Natural killer cell (primary cell): ENCODE measurements at places on chromosomes 7 and 10. TPM values are rescaled to one million over a fixed set of nuclear protein-coding genes. Genes with fewer than 3 reads are reported as not detected.
A peak's percentile ranks its signal among the peaks of the same experiment; 100 is the strongest.

DNA sequence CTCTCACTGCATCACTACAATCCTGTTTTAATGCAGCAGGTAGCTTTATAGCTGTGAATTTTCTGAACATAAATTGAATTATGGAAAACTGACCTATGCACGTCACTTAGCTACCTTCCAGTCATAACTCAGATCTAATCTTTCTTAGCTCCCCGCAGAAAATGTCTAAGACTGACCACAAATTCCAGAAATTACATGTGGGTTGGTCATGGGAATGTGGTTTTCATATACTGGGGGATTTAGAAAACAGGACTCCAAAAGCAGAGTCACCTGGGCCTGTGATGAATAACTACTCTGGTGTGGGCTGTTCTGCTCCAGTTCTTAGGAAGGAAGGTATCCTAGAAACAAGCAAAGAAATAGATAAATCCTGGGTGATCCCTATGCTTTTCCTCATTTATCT, 178.4 kb upstream of the LRRTM3 start:
- no peak for DNase-seq

DNA sequence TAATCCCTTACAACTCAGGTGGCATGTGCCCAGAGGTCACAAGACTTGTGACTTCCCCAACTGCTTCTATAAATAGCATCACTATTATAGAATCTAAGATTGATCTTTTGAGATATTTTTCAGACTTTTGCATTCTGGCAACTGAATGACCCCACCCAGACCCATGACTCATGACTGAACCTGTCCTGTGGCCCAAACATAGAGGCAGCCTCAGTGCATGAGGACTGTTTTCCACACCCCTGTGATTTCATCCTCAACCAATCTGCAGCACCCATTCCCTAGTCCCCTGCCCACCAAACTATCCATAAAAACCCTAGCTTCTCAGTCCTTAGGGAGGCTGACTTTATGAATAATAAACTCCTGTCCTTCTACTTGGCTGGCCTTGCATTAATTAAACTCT, 84.5 kb downstream of the MICU1 start:
- no peak for DNase-seq

- no peak for DNase-seq
Observed at GRCh38 chr7:45993621-45994020, 72.5 kb upstream of the IGFBP3 start.

GRCh38 chr7:101133621-101134398, 6.9 kb downstream of the SERPINE1 start:
- DNase-seq, result no peak

DNA sequence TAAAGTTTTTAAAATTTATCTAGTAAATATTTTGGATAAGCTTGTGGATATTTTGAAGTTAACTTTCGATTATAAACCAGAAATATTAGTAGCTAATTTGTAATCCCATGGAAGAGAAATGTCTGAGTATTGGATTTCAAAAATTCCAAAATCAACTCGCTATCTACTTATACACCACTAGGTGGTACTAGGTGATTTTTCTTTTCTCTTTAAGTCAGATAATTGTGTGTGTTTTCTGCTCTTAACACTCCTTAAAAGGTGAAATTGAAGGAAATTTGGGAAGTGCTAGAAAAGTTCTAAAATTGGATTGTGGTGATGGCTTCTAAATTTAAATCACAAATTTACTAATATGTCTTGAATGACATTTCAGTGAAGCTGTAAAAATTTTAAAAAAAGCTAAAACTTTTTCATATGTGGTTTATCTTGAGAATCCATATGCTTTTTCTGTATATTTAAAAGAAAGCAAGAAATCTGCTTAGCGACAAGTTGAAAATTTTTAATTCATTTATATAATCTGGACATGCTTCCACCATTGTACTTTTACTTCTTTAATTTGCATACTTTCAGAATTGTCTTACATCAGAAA, 90.2 kb downstream of the IPMK start:
- DNase-seq, result no peak

GRCh38 chr10:1747590-1748157, 10.3 kb upstream of the ADARB2 start:
- no peak for DNase-seq

DNA sequence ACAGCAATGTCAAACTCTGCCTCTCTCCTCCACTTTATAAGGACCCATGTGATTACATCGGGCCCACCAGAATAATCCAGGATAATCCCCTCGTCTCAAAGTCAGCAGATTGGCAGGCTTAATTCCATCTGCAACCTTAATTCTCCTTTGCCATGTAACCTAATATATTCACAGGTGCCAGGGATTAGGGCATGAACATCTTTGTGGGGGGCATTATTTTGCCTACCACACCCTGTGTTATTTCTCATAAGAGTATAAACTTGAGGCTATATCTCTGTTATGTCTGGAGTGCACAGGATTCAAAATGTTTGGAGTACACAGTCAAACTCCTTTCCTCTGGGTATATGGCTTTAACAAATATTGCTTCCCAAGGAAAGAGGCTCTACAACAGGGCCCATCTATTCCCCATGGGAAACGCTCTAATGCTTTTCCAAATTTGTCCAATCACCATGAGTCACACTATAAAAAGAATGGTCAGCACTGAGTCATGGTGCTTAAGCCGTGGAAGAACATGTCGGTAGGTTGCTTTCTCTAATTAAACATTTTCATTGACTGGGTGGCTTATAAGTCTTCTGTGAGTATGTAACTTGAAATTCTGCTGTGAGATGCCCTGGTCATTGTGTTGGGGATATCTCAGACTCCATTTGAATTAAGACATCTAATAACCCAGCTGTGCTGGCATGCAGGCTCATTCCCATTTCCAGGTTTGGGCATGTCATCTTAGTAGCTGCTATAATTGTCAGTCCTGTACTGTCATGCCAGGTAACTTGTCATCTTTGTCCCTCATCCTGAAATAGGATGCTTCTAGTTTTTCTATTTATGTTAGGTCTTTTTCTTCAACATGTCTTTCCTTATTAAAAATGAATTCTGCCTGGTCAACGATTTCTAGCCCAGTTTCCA, 11.5 kb upstream of the AKR1B10 start:
- no peak for DNase-seq

DNA sequence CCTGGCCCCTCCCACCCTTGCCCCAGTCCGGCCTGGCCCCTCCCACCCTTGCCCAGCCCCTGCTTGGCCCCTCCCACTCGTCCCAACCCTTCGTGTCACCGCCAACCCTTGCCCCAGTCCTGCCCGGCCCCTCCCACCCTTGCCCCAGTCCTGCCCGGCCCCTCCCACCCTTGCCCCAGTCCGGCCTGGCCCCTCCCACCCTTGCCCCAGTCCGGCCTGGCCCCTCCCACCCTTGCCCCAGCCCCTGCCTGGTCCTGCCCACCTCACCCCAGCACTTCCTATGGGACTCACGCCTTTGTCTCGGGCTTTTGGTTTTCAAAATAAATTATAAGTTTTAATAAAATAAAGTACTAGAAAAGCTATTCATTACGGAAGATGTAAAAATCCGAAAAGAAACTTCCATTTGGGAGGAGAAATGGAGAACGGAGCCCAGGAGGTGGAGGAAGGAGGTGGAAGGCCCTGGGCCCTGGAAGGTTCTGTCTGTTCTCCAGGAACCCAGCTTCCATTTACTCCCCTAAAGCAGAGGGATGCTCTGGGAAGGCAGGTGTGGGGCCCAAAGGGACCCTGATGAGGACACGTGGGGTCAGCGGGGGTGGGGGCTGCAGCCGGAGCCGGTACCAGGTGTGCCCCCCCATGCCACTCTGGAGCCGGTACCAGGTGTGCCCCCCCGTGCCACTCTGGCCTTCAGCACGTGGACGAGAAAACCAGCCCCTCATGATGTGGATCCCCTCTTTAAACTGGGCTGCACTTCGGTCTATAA, 52.2 kb downstream of the PWWP2B start:
- no peak for DNase-seq

GRCh38 chr10:49173201-49173772, 14.9 kb downstream of the TMEM273 start:
- DNase-seq, result no peak

- no peak for DNase-seq
Observed at GRCh38 chr7:138755331-138755747, 42.5 kb upstream of the TMEM213 start.

- DNase-seq, result no peak
Observed at GRCh38 chr7:2629746-2630681, 1.8 kb upstream of the TTYH3 start.

- DNase-seq, result no peak
Observed at GRCh38 chr10:13439313-13440184, 89.3 kb downstream of the BEND7 start.

- no peak for DNase-seq
Observed at GRCh38 chr7:122652876-122653275, 46.0 kb downstream of the RNF133 start.

DNA sequence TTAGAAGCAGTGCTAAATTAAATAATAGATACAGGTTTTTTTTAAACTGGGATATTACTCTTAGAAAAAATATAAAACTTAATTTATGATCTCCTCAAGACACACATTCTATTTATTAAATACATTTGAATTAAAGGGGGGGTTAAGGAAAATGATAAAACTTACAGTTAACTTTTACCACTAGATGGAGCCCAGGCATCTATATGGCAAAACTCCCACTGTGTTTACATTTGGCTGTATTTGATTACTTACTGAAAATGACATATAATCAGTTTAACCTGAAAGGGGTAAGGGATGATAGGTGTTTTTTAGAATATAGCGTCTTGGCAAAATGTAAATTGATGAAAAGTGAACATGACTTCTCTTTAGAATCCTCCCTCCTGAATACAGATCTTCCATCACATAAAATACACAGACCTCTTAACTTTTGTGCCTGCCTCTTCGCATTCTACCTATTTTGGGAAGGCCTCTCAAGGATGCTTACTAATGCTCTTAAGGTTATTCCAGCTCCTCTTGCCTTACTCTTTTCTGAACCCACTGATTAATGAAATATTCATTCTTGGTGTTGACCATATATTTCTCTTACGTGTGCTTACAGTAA, 235.7 kb downstream of the AGMO start:
- no peak for DNase-seq

GRCh38 chr10:13121500-13121854, 21.5 kb downstream of the OPTN start:
- no peak for DNase-seq

- DNase-seq, result no peak
Observed at GRCh38 chr7:39088730-39089593, 111.3 kb downstream of the POU6F2 start.

DNA sequence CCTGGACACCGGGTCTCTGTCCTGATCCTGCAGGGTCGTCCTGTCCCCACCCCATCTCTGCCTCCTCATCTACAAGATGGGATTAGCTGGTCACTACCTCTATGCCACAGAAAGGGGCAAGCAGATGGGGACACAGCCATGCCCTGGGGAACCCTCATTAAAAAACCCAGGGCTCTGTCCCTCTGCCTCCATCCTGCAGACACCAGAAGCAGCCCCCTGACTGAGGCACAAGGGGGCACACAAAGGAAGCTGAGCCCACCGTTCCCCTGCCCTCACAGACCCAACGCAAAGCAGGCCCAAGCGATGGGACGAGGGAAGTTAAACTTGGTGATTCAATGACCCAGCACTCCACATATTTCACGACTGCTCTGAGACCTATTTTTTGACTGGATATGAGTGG, 142.4 kb downstream of the TCERG1L start:
- no peak for DNase-seq

- no peak for DNase-seq
Observed at GRCh38 chr10:97048649-97049427, 136.9 kb downstream of the SLIT1 start.

- peak; percentile 34 for DNase-seq
Observed at GRCh38 chr10:88565072-88565471, 18.0 kb downstream of the RNLS start.

GRCh38 chr7:113414401-113415035, 296.2 kb upstream of the SMIM30 start:
- no peak for DNase-seq

- no peak for DNase-seq
Observed at GRCh38 chr10:102198027-102198426, 28.1 kb upstream of the ELOVL3 start.

GRCh38 chr10:121596689-121597503, 1.3 kb downstream of the FGFR2 start:
- no peak for DNase-seq

DNA sequence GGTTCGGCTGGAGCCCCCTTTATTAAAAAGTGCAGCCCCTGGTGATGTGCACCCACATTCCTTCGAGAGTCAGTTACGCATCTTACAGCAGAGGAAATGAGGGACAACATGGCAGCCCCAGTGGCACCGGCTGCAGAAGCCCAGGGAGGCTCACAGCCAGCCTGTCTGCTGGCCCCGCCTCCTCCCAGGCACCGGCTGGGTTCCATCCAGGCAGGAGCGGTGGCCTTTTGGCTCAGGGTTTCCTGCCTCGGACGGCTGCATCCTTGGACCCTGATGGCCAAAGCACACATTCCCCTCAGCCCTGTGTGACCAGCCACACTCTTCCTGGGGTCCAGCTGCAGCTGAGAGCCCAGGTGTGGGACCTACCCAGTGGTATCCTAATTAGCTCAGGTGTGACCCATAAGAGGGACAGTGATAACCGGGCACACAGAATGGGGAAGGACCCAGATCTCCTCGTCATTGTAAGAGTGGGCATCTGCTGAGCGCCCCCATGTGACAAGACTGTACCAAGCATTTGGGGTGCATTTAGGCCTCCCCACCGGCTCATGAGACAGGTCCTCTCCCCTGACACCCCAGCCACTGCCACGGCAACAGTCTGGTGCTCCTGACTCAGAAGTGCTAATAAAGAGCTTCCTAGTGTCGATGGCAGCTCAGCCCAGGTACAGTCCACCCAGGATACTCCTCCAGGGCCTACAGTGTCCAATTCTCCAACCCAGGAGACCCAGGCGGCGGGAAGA, 63.3 kb upstream of the CHST15 start:
- no peak for DNase-seq

GRCh38 chr7:56009695-56010094, 41.5 kb downstream of the PSPH start:
- no peak for DNase-seq

GRCh38 chr10:132939957-132940790, 2.2 kb downstream of the CFAP46 start:
- DNase-seq, result peak; percentile 16

The ASB10 gene
- total RNA-seq, result not detected

The SPDYE1 gene
- 0.24 TPM for total RNA-seq

The KLF14 gene
- not detected for total RNA-seq

The NEBL gene
- 1.5 TPM for total RNA-seq

The TUBAL3 gene
- not detected for total RNA-seq

The NKX2-3 gene
- not detected for total RNA-seq

The KRIT1 gene
- total RNA-seq, result 62.6 TPM

The SORBS1 gene
- 2.4 TPM for total RNA-seq

The AKR1D1 gene
- total RNA-seq, result not detected

The WAPL gene
- 51.1 TPM for total RNA-seq

The SFRP4 gene
- total RNA-seq, result not detected

The CRYGN gene
- total RNA-seq, result not detected

The GLI3 gene
- total RNA-seq, result 2.9 TPM

The LBX1 gene
- total RNA-seq, result not detected

The MSS51 gene
- total RNA-seq, result 4.8 TPM

The PBLD gene
- total RNA-seq, result 1.4 TPM

The OR6V1 gene
- not detected for total RNA-seq
